A673 (cell line): ENCODE measurements at places on chromosomes 1 and 21. TPM values are rescaled to one million over a fixed set of nuclear protein-coding genes. Genes with fewer than 3 reads are reported as not detected.

Gene CDKN2C
- total RNA-seq: 50.9 and 53.5 TPM in 2 replicates

Gene TRIM63
- not detected in 2 replicates for total RNA-seq

- peaks cover 14% of the 10 kb centered on the region for H3K4me1 ChIP-seq
- peak; percentile 30 for DNase-seq
- H3K27me3 ChIP-seq: peaks cover 7% of the 10 kb centered on the region
- no peak overlapping the region for H3K4me3 ChIP-seq
Observed at GRCh38 chr1:6962478-6962995, 177.3 kb downstream of the CAMTA1 start.

DNA sequence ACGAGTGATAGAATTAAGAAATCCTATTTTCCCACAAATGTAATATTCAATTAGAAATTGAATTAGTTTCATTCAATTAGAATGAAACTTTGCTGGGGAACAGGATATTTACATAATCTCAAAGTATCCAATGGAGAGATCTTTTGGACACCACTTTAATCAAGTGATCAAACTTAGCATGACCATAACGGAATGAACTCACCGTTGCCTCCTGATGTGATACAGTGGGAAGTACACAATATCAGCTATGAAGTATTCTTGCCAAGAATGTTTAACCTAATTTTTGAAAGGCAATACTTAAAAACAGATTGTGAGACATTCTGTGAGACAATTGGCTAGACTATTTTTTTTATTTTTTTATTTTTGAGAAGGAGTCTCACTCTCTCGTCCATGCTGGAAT, 16.6 kb downstream of the CDKN2C start:
- DNase-seq: no peak
- no peak overlapping the region for H3K4me3 ChIP-seq

- no peaks in the 10 kb centered on the region for H3K27me3 ChIP-seq
- H3K36me3 ChIP-seq: no peaks in the 10 kb centered on the region
- no peak for DNase-seq
- peaks cover 25% of the 10 kb centered on the region for H3K4me1 ChIP-seq
Observed at GRCh38 chr1:107433635-107434360, 293.0 kb downstream of the NTNG1 start.

GRCh38 chr21:16532840-16533239, 803.1 kb downstream of the USP25 start:
- no peak overlapping the region for H3K4me3 ChIP-seq
- no peaks in the 10 kb centered on the region for H3K36me3 ChIP-seq
- H3K4me1 ChIP-seq: peaks cover 6% of the 10 kb centered on the region
- no peak overlapping the region for H3K27ac ChIP-seq
- H3K27me3 ChIP-seq: no peaks in the 10 kb centered on the region

- no peaks in the 10 kb centered on the region for H3K27me3 ChIP-seq
- no peaks in the 10 kb centered on the region for H3K36me3 ChIP-seq
- H3K4me3 ChIP-seq: no peak overlapping the region
- no peak overlapping the region for H3K27ac ChIP-seq
- no peak for DNase-seq
Observed at GRCh38 chr1:92853299-92853698, 21.5 kb downstream of the RPL5 start.

GRCh38 chr1:58500043-58500442, 46.5 kb downstream of the OMA1 start:
- no peaks in the 10 kb centered on the region for H3K4me1 ChIP-seq
- H3K4me3 ChIP-seq: no peak overlapping the region
- H3K27me3 ChIP-seq: no peaks in the 10 kb centered on the region
- no peak for DNase-seq
- H3K27ac ChIP-seq: no peak overlapping the region

Gene HSD11B1
- not detected in 2 replicates for total RNA-seq

DNA sequence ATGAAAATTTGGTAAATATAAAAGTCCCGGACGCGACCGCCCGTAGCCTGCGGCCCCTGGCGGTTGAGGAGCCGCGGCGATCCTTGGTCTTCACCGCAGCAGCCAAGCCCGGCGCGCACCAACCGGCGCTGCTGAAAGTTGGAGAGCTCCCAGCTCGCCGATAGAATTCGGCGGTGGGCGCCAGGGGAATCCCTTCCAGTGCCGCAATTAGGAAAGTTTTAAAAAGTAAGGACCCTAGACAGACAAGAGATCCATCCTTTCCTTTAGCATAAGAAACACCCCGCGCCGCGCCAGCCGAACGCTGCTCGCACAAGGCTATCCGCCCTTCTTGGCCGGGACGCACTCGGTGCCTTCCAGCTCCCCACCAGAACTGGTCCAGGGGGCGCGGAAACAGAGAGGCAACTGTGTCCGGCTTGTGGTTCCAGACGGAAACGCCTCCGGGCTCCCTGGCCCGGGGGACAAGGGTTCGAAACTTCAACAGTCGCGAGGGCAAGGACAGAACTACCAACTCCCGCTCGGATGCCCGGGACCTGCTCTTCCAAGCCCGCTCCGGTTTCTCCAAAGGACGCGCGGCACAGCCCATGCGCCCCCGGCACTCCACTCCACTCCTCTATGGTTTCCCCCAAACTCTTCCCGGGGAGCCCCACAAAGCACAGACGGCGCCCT, 1.7 kb downstream of the FAM78B start:
- peak overlapping the region; percentile 18 for H3K4me3 ChIP-seq
- peaks cover 78% of the 10 kb centered on the region for H3K27me3 ChIP-seq
- H3K36me3 ChIP-seq: no peaks in the 10 kb centered on the region

Gene BACE2
- total RNA-seq: 6.9 and 8.0 TPM in 2 replicates

- no peaks in the 10 kb centered on the region for H3K36me3 ChIP-seq
- H3K4me1 ChIP-seq: no peaks in the 10 kb centered on the region
- no peak overlapping the region for H3K27ac ChIP-seq
- DNase-seq: no peak
- H3K27me3 ChIP-seq: no peaks in the 10 kb centered on the region
- H3K4me3 ChIP-seq: no peak overlapping the region
Observed at GRCh38 chr21:31425138-31425537, 81.1 kb upstream of the TIAM1 start.

DNA sequence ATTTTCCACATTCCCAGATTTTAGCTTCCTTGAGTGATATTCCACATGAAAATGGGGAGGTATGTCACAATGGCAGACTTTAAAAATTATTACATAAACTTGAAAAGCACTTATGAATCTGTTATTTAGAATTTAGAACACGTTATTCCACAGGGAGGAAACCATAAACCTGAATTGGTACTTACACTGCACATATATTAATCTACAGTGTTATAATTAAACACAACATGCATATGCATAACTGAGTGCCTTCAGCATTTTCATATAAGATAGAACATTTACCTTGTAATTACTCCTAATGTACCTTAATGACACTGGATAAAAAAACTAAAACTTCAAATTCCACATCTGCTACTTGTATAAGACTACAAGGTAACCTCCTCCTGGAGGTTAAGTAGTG, 9.8 kb downstream of the ARHGAP29 start:
- H3K27me3 ChIP-seq: peaks cover 40% of the 10 kb centered on the region
- H3K4me3 ChIP-seq: no peak overlapping the region
- no peak for DNase-seq
- H3K36me3 ChIP-seq: no peaks in the 10 kb centered on the region
- H3K4me1 ChIP-seq: no peaks in the 10 kb centered on the region

DNA sequence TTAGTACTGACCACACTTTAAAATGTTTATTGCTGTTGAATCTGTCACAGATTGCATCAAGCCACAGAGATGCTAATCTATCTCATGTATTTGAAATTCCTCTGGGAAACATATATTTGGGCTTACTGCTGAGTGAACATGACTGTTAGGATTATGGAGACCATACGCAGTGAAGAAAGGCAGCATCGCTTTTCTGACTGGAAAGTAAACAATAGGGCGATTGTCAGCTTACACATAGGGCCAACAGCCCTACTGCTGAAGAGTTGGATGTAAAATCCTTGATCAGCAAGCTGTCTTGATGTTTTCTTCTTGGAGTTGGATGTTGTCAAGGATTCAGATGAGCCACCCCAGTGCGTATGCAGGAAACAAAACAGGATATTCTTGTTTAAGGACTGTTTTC, 368.7 kb upstream of the ADGRL2 start:
- H3K4me3 ChIP-seq: no peak overlapping the region
- H3K4me1 ChIP-seq: no peaks in the 10 kb centered on the region
- H3K36me3 ChIP-seq: no peaks in the 10 kb centered on the region
- H3K27ac ChIP-seq: no peak overlapping the region

Gene CHI3L2
- total RNA-seq: not detected in 2 replicates

DNA sequence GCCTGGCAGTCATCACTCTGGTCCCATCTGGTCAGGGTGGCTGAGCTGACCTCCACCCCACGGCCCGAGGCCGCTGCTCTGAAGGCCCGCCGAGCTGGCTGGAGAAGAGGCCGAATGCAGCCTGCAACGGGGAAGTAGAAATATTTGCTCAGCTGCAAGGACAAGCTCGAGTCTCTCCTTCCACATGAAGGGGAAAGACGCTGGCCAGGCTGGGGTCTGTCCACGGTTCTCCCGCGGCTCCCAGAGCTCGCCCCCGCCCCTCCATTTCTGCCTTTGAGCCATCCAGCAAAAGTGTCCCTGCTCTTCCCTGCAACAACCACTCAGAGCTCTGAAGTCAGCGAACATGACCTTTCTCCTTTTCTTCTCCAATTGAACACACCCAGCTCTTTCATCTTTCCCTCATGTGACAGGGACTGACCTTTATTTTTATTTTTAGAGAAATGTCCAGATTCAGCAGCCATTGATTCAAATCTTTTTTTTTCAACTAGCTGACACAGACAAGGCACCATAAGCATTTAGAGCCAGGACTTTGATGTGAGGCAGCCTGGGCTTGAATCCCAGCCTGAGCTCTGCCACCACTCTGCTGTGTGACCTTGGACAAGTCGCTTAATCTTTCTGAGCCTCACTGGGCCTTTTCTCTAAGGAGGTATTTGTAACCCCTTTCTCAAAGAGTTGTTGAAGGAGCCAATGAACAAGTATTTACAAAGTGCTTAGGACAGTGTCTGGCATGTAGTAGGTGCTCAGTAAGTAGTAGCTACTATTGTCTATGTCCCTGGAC, 149.3 kb upstream of the WNT4 start:
- no peaks in the 10 kb centered on the region for H3K4me1 ChIP-seq
- H3K36me3 ChIP-seq: no peaks in the 10 kb centered on the region
- no peak overlapping the region for H3K27ac ChIP-seq

GRCh38 chr1:147273409-147274336, 31.2 kb downstream of the CHD1L start:
- peak overlapping the region; percentile 17 for H3K27ac ChIP-seq
- no peaks in the 10 kb centered on the region for H3K27me3 ChIP-seq
- DNase-seq: peak; percentile 80
- H3K4me1 ChIP-seq: peaks cover 10% of the 10 kb centered on the region
- no peak overlapping the region for H3K4me3 ChIP-seq
- peaks cover 34% of the 10 kb centered on the region for H3K36me3 ChIP-seq

DNA sequence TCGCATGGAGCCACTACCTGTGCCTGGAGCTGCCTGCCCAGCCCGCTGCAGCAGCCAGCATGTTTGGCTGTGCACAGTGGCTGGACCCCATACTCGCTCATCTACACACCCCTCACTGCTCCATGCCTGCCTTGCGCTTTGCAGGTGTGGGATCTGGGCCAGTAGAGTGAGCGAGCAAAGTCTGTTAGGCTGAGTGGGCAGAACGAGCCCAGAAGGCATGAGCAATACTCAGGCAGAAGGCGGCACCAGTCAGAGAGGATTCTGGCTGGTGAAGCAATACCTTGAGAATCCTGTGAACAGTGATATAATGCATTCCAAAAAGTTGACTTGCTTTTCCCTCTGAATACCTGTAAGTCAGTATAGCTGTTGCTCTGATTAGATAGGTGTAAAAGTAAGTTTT, 816.4 kb downstream of the KCNT2 start:
- no peak overlapping the region for H3K27ac ChIP-seq
- no peaks in the 10 kb centered on the region for H3K36me3 ChIP-seq
- no peaks in the 10 kb centered on the region for H3K4me1 ChIP-seq
- no peaks in the 10 kb centered on the region for H3K27me3 ChIP-seq

Gene MFAP2
- 27.2 and 44.7 TPM in 2 replicates for total RNA-seq

- no peak overlapping the region for H3K4me3 ChIP-seq
- no peak for DNase-seq
- H3K27me3 ChIP-seq: no peaks in the 10 kb centered on the region
Observed at GRCh38 chr1:111654839-111655238, 35.2 kb downstream of the RAP1A start.

GRCh38 chr1:207919523-207920170, 8.7 kb upstream of the CD34 start:
- H3K36me3 ChIP-seq: no peaks in the 10 kb centered on the region
- no peak overlapping the region for H3K4me3 ChIP-seq
- H3K4me1 ChIP-seq: no peaks in the 10 kb centered on the region
- H3K27ac ChIP-seq: no peak overlapping the region
- no peak for DNase-seq
